ENCODE measurements at places on chromosomes 11 and 22. TPM values are rescaled to one million over a fixed set of nuclear protein-coding genes. Genes with fewer than 3 reads are reported as not detected.

- no peak for DNase-seq
Observed at GRCh38 chr11:71164186-71164585, 88.2 kb downstream of the SHANK2 start.

DNA sequence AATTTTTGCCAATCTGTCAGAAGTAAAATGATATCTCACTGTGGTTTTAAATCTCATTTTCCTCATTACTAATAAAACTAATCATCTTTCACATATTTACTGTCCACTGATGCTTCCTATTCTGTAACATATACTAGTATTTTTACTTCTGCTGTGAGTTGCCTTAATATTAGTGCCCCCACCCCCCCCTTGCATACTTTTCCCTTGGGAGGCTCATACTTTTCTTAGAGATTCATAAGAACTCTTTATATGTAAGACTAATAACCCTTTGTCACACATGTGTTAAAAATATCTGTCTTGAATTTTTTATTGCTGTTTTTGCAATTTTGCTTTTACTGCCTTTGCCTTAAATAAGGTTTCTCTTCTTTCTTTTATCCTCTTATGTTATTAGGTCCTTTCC is 87.2 kb downstream of the PHF21A start:
- DNase-seq, result no peak

The CRYBB3 gene
- not detected for polyA plus RNA-seq

DNA sequence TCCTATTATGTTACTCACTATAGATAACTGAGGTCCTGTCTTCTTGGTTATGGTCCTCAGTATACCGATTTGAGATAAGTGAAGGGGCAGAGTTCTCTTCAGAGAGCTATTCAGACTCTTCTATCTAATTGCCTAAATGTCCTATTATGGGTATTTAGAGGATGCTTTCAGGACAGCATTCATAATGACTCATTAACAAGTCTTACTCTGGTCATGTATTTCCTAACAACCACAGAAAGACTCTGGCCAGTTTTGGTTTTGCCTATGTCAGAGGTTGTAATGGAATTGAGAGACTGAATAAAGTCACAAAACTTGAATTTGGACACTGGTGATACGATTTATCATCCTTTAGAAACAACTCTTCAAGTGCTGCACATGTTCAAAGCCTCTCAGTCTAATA is 1233.0 kb downstream of the JRKL start:
- no peak for DNase-seq

GRCh38 chr11:133821776-133822175 is 23.5 kb downstream of the SPATA19 start:
- no peak for DNase-seq

The PKP3 gene
- 0.42 TPM for polyA plus RNA-seq

- no peak for DNase-seq
Observed at GRCh38 chr11:95228081-95228749, 2.8 kb downstream of the SESN3 start.

The TMEM135 gene
- polyA plus RNA-seq, result 4.6 TPM

The OR51T1 gene
- not detected for polyA plus RNA-seq

DNA sequence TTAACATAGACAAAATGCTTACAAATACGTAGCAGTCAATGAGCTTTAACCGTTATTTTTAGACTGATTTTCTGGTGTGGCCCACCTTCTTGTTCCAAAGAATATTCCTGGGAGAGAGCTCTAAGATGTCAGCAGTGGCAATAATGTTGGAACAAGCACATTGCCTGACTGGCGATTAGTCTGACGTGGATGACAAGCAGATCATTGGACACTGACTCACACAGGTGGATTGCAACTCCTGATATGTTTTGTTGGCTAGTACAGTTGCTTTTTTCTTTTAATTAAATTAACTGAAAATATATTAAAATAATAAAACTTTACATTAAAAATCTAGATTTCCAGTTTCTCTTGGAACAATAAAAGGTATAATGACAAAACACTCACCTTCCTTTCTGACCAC is 78.0 kb downstream of the TENM4 start:
- no peak for DNase-seq

DNA sequence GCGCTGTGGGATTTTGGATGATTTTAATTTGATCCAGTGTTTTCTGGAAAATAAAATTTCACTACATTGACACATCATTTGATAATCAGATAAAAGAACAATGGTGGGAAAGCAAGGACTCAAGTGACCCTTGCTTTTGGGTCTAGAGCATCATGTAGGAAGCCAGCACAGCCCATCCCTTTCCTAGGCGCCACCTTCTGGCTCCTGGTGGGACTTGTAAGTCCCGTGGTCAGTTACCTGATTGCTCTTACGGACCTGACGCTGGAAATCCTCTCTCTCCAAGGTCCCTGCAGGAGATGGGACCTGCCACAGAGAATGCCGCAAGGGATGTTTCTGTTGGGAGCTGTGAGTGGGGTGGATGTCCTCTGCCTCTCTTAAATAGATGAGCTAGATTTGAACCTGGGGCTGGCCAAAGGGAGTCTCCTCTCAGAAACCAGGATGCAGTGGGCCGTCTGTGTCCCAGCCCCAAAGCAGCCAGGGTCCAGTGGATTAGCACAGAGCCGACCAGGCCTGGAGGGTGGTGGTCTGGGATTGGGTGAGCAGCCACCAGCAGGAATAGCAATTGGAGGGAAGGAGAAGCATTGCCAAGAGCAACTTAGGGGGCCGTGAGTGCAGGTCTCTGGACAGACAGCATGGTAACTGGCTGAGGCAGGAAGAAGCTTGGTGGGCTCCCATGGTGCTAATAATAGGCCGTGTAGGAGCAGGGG is 21.7 kb downstream of the TIMP3 start:
- DNase-seq, result no peak

DNA sequence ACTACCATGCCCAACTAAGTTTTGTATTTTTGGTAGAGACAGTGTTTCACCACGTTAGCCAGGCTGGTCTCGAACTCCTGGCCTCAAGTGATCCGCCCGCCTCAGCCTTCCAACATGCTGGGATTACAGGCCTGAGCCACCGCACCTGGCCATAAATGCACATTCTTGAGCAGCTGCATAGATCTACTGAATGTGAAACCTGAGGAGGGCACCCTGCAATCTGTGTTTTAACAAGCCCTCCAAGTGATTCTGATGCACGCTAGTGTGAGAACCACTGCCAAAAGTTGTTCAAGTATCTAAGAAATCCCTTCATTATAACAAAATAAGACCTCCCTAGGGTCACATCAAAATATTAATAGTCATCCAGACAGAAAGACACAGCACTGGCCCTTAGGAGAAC is 89.3 kb downstream of the RDX start:
- no peak for DNase-seq

The NECTIN1 gene
- 1.7 TPM for polyA plus RNA-seq

The APOL1 gene
- polyA plus RNA-seq, result 1.5 TPM

DNA sequence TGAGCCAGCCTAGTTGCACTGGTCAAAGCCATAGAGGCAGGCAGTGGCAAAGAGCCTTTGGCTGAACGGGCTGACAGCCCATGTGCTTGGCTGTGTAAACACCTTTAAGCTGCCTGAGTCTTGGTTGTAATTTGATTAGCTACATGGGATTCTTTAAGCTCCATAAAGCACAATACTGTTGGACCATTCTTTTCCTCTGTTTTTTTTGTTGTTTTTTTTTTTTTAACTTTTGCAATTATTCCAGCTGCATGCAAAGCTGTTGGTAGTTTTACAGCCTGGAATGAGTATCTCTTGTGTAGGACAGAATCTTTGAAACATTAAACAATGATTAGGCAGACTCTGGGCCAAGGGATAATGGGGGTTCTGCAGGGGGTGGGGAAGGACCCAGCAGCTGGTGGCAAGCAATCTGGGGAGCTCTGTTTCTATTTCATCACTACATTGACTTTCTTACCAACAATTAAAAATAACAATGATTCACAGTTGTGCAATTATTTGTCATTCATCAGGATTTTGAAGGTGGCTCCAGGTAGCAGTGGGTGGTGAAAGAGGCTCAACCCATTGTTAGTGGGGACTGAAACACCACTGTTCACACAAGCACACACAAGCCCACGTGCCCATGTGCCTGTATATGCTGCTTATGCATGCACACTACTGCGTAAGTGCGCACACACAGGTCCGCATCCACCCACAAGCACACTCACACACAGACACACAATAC is 69.5 kb upstream of the CSNK2A3 start:
- no peak for DNase-seq

The RABL2B gene
- 41.6 TPM for polyA plus RNA-seq

The OR10A2 gene
- polyA plus RNA-seq, result not detected

The RAB36 gene
- polyA plus RNA-seq, result 10.1 TPM

The RANBP1 gene
- 166 TPM for polyA plus RNA-seq

The SCGB1D2 gene
- not detected for polyA plus RNA-seq

The ZDHHC24 gene
- polyA plus RNA-seq, result 9.1 TPM

The RFPL1 gene
- polyA plus RNA-seq, result not detected
